ENCODE measurements at places on chromosomes 4 and X. TPM values are rescaled to one million over a fixed set of nuclear protein-coding genes. Genes with fewer than 3 reads are reported as not detected.

- DNase-seq = no peak
These were observed 13.1 kb downstream of the ATP2B3 start for GRCh38 chrX:153530411-153531129.

DNA sequence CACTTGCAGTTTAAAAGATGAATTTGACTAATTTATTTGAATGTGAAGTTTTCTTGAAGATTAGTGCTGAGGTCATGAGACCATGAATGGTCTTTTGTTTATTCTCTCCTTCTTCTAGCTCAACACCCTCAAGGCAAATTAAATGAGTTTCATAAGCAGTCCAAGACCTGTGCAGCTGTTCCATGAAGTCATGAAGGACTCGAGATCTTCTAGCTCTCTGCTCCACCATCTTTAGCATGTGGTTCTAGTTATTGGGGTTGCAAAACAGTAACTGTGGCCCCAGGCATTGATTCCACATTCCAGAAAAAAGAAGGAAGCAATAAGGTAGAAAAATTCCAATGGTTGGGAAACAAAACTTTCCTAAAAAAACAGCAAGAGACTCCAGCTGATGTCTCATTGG lies 84.2 kb upstream of the HS3ST1 start:
- no peak for DNase-seq

- DNase-seq = no peak
These were observed 86.3 kb downstream of the CDS1 start for GRCh38 chr4:84669201-84669600.

GRCh38 chr4:138894709-138895108 lies 120.9 kb upstream of the NOCT start:
- no peak for DNase-seq

DNA sequence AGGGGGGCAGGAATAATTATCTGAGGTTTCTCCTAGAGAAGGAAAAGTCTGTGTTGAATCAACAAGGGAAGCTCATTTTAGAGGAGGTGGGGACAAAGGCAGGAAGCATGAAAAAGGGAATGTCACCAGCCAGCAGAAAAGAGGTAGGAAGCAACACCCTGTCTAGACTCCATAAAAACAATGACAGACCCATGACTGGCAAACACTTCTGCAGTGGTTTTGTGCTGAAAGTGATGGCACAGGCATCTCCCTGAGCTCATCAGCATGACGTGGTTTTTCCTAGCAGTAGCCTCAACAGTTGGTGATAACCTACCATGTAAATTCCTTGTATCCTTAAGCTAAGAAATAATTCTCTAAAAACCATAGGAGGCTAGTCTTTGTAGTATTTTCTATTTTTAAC lies 110.7 kb upstream of the GALNT7 start:
- DNase-seq = no peak

DNA sequence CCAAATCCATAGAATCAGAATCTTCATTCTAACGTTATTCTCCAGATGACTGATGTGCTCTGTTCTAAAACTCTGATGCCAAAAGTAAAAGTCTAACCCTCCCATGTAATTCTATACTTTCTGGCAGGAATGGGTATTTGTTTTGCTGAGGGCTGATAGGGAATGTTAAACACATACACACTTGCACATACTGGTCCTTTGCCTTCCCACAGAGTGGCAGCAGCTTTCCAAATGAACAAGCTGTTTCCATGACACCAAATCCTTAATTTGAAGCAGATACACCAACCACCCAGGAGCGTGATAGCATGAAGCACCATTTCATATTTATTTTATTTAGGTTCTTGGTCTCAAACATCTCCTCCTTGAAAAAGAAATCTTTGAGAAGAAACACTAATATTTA lies 155.5 kb upstream of the PRDX4 start:
- no peak for DNase-seq

GRCh38 chr4:146095091-146095690 lies 80.3 kb upstream of the LSM6 start:
- no peak for DNase-seq

- DNase-seq = no peak
These were observed 5.6 kb upstream of the CT47C1 start for GRCh38 chrX:119067023-119067739.

Gene PRDX4
- 9.1 TPM for total RNA-seq
